Activated CD4-positive, alpha-beta T cell treated with anti-CD3 and anti-CD28 coated beads, Interleukin-2, amount 50 U/mL, for 16 hours (primary cell): ENCODE measurements at places on chromosomes 7 and 10.

DNA sequence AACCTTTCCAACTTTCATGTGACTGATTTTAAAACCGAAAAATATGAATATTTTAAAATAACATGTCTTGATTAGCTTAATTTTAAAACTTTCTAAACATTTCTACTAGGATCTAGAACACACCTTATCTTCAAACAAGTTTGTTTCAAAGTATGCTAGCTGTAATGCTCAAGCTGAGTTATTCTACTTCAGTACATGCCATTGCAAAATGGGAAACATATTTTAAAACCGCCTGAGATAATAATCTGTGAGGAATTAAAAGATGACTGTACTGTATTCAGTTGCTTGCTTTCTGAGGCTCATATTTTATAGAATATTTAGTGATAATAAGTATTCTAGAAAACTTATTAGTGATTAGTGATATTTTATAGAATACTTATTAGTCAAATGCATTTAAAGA, 99.6 kb downstream of the LMBR1 start:
- no peak for DNase-seq

- DNase-seq = peak; percentile 58
These were observed 16.1 kb upstream of the LAMB4 start for GRCh38 chr7:108146070-108146842.

- DNase-seq = no peak
These were observed 174.8 kb downstream of the FOXP2 start for GRCh38 chr7:114589436-114589835.

GRCh38 chr7:138449580-138449979, 10.5 kb upstream of the TRIM24 start:
- peak; percentile 13 for DNase-seq

DNA sequence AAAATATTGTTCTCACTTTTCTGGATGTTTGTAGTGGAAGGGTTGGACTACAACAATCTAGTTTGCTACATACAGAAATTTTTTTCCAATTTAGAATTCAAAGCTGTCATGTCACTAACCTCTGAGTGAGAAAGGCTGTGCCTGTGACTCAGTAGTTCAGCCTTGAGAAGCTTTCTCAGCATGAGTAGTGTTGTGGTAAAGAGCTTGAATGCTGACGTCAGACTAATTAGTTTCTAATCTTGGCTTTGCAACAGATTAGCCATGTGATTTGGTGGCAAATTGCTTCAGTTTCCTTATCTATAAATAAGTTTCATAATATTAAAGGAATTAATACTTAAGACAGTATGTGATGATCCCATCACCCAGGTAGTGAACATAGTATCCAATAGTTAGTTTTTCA, 83.8 kb downstream of the ABCA13 start:
- DNase-seq = peak; percentile 81

DNA sequence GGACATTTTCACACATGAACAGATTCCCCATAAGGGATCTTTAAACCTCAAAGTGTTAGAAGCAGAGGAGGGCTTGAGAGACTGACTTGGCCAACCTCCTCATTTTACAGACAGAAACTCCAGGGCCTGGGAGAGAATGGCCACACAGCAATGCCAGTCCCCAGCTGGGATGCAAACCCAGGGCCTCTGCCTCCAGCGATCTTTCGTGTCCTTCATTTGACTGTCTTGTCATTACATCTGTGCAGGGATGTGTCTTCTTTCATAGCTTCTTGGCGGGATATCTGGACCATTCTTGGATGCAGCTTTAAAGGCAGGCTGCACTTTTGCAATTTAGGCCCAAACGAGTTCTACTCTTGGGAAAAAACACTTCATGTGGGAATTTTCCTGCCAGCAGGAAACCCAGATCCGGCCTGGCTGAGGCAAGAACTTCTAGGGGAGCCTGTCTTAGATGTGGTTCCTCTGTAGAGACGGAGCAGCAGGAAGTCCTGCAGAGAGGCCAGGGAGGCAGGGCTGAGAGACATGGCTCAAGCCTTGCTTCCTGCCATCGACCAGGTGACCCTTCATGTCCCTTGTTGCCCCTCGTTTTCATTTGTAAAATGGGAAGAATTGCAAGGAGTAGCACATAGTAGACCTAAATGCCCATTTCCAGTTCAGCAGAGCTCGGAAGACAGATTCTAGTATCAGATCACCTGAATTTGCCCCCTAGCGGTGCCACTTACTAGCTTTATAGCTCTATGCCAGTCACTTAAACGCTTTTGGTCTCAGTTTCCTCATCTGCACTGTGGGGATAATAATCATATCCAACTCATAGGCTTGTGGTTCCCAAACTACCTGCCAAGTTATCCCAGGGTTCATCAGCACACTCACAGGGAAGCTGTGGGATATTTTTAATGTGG, 43.9 kb upstream of the SLC29A3 start:
- no peak for DNase-seq

- no peak for DNase-seq
These were observed 64.2 kb upstream of the DDC start for GRCh38 chr7:50629238-50629901.

- DNase-seq = no peak
These were observed 597.5 kb upstream of the PFKP start for GRCh38 chr10:2469802-2470201.

GRCh38 chr10:50231515-50232260, 19.6 kb downstream of the ASAH2 start:
- no peak for DNase-seq
